ENCODE measurements at places on chromosomes 16 and 17.

DNA sequence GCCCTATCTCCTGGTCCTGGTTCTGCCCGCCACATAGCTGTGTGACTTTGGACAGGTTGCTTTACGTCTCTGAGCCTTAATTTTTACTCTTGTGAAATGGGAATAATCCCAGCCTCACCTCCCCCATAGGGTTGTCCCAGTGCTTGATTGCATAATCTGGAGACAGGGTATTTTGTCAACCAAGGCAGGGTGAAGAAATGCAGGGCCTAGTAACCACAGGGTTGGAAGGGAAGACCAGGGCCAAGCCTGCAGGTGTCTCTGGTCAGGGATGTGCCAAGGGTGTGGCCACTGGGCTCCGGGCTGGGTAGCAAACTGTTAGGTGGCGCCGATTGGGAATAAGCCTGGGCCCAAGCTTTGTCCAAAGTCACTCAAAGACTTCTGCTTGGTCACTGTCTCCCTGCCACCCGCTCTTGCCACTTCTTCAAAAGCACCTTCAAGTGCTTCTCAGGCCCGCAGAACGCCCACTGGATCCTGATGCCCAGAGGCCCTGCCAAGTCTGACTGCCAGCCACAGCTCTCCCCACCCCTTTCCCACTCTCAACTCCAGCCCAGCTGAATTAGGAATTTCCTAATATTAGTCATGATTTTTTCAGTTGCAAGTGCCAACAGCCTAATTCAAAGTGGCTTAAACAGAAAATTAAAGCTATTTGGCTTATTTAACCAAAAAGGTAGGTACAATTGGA lies 20.6 kb upstream of the COL1A1 start:
- DNase-seq: no peak

DNA sequence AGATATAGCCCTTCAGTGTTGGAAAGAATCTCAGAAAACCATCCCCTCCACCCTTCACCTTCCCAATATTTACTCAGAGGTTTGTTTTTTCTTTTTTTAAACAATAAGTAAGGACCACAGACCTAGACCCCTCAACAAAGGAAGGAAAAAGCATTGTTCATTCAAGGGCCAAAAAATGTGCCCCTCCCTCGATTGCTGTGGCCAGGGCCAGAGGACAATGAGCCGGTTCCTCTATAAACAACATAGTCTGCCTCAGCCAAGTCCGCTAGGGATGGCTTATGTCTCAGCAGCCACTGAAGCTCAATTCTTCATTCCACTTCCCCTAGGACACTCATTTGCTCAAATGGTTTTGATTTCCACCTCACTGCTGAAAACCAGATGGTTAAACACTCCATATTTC lies 24.0 kb downstream of the TRIM16 start:
- no peak for DNase-seq

DNA sequence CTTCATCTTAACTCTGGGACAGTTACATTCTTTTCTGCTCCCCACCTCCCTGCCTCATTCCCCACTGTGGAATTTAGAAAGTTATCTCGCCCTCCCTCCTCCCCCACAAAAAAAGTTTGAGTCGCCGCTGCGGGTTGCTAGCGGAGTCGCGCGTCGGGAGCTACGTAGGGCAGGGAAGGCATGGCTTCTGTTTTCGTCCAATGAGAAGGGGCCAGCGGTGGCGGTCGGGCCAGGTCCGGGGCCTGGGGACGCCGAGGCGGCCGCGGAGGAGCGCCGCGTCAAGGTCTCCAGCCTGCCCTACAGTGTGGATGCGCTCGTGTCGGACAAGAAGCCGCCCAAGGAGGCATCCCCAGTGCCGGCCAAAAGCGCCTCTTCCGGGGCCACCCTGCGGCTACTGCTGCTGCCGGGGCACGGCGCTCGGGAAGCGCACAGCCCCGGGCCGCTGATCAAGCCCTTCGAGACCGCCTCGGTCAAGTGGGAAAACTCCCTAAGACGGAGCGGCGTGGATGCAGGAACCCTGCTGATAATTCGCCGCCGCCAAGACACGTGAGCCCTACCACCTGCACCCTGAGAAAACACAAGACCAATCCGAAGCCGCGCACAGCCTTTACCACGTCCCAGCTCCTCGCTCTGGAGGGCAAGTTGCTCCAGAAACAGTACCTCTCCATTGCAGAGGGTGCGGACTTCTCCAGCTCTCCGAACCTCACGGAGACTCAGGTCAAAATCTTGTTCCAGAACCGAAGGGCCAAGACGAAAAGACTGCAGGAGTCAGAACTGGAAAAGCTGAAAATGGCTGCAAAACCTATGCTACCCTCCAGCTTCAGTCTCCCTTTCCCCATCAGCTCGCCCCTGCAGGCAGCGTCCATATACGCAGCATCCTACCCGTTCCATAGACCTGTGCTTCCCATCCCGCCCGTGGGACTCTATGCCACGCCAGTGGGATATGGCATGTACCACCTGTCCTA lies 8.9 kb downstream of the OR4D1 start:
- DNase-seq: no peak

- DNase-seq: no peak
These were observed 1033.6 kb downstream of the CDH8 start for GRCh38 chr16:61002479-61003204.

All from GM04503 (cell line).